ENCODE measurements at places on chromosomes 16 and 17. TPM values are rescaled to one million over a fixed set of nuclear protein-coding genes. Genes with fewer than 3 reads are reported as not detected.
A peak's percentile ranks its signal among the peaks of the same experiment; 100 is the strongest.

GRCh38 chr17:58329810-58330537 lies 1.4 kb upstream of the TSPOAP1 start:
- no peak for DNase-seq

DNA sequence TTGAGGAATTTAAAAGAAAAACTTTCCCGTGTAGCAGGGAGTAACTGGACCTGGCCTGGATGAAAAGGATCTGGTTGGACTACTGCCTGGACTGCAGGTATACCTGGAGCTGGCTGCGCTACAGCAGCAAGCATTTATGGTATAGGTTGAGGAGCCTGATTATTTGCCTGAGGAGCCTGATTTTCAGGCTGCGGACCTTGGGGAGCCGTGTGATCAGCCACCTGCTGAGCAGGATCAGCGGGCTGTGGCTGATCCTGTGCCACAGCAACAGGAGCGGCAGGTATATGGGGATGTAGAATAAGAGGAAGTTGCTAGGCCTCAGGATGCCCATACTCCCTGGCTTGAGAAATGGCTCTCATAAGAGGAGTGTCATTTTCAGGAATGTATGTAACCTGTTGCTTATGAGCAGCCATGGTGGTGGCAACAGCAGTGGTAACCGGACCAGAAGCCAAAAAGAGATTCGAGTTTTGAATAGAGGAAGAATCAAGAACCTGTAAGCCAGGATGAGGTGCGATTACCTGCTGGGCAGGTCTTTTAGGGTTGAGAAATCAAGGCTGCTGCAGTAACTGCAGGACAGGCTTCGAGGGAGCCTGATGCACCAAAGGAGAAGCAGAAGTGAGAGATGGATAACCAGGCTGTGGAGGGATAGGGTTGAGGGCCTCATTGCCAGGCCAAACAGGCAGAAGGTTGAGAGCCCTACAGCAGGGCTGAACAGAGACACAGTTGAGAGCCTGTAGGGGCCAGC lies 60.9 kb upstream of the ARL4D start:
- DNase-seq = no peak

DNA sequence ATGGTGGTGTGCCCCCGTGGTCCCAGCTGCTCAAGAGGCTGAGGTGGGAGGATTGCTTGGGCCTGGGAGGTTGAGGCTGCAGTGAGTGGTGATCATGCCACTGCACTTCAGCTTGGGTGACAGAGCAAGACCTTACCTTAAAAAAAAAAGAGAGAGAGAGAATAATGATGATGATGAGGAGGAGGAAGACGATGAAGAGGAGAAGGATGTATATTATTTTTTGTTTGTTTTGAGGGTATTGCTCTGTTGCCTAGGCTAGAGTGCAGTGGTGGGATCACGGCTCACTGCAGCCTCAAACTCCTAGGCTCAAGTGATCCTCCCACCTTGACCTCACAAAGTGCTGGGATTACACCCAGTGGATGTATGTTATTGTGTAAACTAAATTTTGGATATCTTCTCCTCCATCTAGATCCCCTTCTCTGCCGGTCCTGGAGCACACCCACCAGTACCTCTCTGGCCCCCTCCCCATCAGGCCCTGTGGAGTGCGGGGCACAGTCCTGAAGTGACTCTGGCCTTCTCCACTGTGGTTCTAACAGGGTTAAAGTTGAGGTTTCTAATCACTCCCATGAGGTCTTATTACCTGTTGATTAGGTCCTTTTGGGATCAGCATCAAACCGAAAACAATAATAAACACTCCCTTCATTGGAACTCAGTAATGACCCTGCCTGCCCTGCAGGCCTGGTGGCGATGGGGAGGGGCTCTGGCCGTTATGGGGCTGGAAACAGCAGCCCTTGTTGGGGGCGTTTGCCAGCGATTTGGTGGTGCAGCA lies 60.5 kb upstream of the ZFHX3 start:
- no peak for DNase-seq

DNA sequence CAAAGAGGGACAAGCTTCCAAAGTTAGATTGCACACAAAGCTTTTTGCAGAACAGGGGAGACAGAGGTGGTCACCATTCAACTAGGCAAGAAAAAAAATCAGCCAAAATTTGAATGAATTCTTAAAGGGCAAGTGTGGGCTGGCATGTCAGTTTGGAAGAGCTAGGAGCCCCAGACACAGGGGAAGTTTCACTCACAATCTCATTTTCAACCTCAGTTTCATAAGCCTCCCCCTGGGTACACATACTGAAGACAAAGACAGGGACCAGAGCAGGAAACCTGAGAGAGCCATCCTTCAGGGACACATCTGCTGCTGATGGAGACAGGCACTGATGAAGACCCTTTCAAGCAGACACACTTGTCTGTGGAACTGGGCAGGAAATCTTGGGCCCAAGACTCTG lies 106.3 kb upstream of the PSMD7 start:
- no peak for DNase-seq

GRCh38 chr17:17728550-17729251 lies 47.4 kb downstream of the RAI1 start:
- DNase-seq = no peak

- no peak for DNase-seq
These were observed 44.3 kb downstream of the FZD2 start for GRCh38 chr17:44601539-44601938.

GRCh38 chr17:49218941-49219913 lies 8.7 kb downstream of the ABI3 start:
- DNase-seq = no peak

DNA sequence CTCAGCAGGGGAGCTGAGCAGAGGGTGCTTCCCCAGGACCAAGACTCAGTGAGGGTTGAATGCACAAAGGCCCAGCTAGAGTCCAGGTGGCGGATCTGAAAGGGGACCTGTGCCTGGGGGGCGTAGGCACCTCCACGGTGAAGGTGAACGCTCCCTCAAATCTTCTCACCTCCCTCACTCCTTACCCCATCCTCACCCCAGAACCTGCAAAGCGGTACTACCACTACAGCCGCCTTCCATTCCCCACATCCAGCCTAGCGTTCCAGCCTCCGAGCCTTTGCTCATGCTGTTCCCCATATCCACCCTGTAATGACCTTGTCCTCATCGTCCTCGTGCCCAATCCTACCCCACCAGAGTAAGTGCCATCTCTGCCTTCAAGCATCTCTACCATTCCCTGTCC lies 30.6 kb downstream of the TRPV3 start:
- no peak for DNase-seq

GRCh38 chr16:89619840-89620239 lies 6.4 kb downstream of the DPEP1 start:
- no peak for DNase-seq

GRCh38 chr17:30493780-30494179 lies 16.6 kb downstream of the GOSR1 start:
- DNase-seq = no peak

DNA sequence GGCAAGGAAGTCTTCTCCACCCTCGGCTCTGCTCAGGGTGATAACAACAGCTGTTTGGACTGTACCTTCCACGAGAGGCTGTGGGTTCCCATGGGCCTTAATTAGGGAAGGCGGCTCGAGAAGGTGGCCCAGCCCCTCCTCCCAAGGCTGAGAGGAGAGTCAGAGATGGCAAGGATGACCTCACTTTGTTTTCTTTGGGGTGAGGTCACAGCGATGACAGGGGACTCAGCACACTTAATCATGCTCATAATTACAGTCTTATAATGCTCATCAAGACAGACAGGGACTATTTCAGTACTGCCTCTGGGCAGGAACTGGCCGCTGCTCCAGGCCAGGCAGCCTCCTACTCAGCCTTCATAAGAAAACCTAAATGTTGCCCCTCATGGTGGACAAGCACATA lies 19.7 kb downstream of the WFDC1 start:
- no peak for DNase-seq

- DNase-seq = peak; percentile 45
These were observed 2.7 kb downstream of the PLEKHH3 start for GRCh38 chr17:42673885-42674754.

- no peak for DNase-seq
These were observed 16.6 kb downstream of the COPS3 start for GRCh38 chr17:17264430-17264829.

DNA sequence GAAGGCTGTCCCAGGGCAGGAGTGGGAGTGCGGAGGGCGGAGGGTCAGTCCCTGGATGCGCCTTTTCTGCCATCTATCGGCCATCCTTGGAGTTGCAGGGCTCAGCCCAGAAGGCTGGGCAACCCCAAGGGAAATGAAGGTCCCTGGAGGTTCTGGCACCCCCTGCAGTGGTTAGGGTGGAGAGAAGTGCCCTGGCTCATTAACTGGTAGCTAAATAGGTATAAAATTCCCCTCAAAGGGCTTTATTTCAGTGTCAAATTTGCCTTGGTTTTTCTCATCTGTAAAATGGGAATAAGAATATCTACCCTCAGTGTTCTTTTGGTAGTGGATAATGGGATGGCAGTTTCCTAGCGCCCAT lies 22.4 kb downstream of the C17orf75 start:
- DNase-seq = no peak

DNA sequence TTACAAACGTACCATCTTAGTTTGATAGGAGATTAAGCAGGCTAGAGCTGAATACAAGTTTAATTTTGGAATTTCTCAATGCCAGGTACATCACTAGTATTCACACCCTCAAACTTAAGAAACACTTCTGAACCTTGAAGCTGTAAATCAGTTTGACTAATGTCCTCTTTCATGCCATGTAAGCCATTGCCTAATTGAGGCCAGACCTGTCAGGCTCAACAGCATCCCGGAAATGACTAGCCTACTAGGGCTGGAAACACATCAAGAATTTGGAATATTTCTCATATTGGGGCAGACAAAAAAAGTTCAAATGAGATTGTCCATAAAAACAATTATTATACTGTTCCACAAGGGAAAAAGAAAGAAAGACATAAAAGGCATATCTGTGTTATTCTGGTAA lies 1.7 kb downstream of the USP32 start:
- DNase-seq = no peak

DNA sequence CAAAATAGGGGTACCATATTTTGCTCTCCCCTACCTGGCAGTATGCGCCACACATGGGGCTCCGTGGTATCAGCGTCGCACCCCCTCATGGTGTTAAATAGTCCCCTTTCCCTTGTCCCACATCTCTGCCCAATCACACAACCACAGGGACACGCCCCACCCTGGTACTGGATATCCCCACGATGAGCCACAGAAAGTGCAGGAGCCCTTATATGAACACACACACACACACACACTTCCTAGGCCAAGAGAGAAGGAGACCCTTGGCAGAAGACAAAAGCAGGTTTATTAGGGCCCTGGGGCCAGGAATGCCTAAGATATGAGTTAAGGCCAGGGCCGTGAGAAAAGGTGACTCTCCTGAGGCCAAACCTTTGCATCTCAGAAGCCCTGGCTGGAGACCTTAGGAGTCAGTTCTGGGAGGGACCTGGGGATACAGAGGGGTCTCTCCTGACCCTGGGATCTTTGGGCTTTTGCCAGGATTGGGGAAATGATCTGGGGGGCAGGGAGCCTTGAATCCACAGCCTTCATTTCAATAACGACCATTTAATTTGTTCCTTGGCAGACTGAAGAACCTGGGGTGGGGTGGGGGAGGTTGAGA lies 11.6 kb downstream of the COPZ2 start:
- DNase-seq = no peak

DNA sequence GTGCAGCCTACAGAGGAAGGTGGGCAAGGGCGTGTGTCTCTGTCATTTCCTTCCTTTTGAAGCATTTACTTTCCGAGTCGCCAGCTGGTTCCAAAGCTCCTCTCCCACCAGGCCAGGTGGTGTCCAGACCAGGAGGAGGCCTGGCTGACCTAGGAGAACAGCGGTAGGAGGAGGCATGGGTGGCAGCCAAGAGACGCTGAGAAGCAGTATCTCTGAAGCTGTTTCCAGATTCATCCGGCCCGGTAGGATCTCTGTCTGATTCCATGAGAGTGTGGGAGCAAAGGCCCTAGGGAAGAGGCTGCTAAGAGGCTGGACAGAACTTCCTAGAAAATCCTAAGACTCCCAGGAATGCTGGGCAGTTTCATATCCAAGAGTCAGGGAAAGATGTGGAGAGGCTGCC lies 20.3 kb downstream of the MEOX1 start:
- no peak for DNase-seq

- no peak for DNase-seq
These were observed 93.6 kb upstream of the CDH13 start for GRCh38 chr16:82533189-82533588.

DNA sequence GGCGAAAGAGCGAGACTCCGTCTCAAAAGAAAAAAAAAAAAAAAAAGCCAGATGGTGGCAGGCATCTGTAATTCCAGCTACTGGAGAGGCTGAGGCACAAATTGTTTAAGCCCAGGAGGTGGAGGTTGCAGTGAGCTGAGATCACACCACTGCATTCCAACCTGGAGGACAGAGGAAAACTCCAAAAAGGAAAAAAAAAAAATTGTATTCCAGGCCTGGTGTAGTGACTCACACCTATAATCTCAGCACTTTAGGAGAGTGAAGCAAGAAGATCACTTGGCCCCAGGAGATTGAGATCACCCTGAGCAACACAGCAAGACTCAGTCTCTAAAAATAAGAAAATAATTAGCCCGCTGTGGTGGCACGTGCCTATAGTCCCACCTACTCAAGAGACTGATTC lies 20.1 kb downstream of the HBQ1 start:
- DNase-seq = no peak

GRCh38 chr17:1074886-1075605 lies 78.1 kb downstream of the TIMM22 start:
- peak; percentile 92 for DNase-seq

DNA sequence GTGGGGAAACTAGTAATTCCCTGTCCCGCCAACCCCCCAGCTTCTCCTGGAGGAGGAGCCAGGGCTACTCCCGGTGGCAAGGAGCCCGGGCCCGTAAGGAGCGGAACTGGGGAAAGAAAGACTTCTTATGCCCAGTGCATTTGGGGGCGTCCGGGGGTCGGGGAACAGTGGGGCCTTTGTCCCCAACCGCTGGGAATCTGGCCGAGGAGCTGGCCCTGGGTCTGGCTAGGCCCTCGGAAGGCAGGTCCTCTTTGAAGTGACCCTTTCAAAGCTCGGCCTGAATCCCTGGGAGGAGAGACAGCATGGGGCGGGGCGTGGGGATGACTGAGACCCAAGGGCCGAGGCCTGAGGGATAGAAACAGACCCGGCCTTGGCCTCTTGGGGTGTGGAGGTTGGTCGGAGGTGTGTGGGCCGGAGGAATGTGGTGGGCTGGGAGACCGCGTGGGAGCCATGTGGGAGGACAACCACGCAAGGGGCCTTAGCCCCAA lies 6.0 kb downstream of the ARHGAP23 start:
- DNase-seq = no peak

GRCh38 chr16:31695667-31696066 lies 168.0 kb downstream of the AHSP start:
- DNase-seq = no peak

MT3 gene
- 0.97 TPM for polyA plus RNA-seq

SOX9 gene
- polyA plus RNA-seq = 48.0 TPM

BCO1 gene
- 1.2 TPM for polyA plus RNA-seq

KRT23 gene
- polyA plus RNA-seq = 0.18 TPM

KCNAB3 gene
- polyA plus RNA-seq = 5.3 TPM

SGCA gene
- 1.2 TPM for polyA plus RNA-seq

KSR1 gene
- 65.0 TPM for polyA plus RNA-seq

KRTAP1-1 gene
- not detected for polyA plus RNA-seq

PRKAR1A gene
- polyA plus RNA-seq = 160 TPM

SP6 gene
- polyA plus RNA-seq = 1.4 TPM

All from large intestine (tissue), 12 donors.